Ascending aorta (tissue), 2 donors: ENCODE measurements at places on chromosomes 1 and 21.

GRCh38 chr1:226761322-226761721 is 22.2 kb upstream of the ITPKB start:
- no peaks in the 10 kb centered on the region for H3K27me3 ChIP-seq
- H3K4me3 ChIP-seq, result no peak overlapping the region
- no peaks in the 10 kb centered on the region for H3K36me3 ChIP-seq
- DNase-seq, result no peak

GRCh38 chr1:168585191-168585590 is 8.8 kb downstream of the XCL1 start:
- no peaks in the 10 kb centered on the region for H3K27me3 ChIP-seq
- no peak overlapping the region for H3K4me3 ChIP-seq
- H3K36me3 ChIP-seq, result no peaks in the 10 kb centered on the region
- no peak for DNase-seq
- peaks cover 10% of the 10 kb centered on the region for H3K4me1 ChIP-seq
- no peak overlapping the region for H3K27ac ChIP-seq

DNA sequence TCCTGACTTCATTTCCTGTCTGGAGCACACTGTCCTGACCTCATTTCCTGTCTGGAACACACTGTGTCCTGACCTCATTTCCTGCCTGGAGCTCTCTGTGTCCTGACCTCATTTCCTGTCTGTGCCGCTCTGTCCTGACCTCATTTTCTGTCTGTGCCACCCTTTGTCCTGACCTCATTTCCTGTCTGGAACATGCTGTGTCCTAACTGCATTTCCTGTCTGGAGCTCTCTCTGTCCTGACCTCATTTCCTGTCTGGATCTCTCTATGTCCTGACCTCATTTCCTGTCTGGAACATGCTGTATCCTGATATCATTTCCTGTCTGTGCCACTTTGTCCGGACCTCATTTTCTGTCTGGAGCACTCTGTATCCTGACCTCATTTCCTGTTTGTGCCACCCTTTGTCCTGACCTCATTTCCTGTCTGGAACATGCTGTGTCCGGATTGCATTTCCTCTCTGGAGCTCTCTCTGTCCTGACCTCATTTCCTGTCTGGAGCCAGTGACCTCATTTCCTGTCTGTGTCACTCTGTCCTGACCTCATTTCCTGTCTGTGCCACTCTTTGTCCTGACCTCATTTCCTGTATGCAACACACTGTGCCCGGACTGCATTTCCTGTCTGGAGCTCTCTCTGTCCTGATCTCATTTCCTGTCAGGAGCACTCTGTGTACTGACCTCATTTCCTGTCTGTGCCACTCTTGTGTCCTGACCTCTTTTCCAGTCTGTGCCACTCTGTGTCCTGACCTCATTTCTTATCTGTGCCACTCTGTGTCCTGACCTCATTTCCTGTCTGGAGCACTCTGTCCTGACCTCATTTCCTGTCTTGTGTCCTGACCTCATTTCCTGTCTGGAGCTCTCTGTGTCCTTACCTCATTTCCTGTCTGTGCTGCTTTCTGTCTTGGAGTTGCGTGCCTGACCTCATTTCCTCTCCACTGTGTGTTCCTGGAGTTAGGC is 27.6 kb downstream of the SKI start:
- no peak for DNase-seq
- peaks cover 9% of the 10 kb centered on the region for H3K36me3 ChIP-seq
- no peak overlapping the region for H3K4me3 ChIP-seq
- peaks cover 17% of the 10 kb centered on the region for H3K4me1 ChIP-seq
- no peaks in the 10 kb centered on the region for H3K27me3 ChIP-seq
- H3K27ac ChIP-seq, result peak overlapping the region; percentile 89

DNA sequence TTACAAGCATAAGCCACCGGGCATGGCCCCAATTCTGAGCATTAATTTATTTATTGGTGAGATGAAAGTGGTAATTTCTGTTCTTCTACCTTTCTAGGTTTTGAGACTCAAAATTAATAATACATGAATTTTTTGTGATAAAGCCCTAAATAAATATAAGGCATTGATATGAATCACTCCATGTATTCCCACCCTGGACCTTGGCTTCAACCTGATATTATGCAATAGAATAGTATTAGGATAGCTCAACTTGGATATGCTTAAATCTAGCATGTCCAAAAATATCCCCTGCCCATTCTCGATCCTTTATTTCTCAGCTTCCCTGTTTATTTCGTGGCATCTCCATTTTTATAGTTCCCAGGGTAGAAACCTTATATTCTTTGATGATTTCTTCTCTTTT is 2.5 kb downstream of the AGL start:
- no peak for DNase-seq
- H3K36me3 ChIP-seq, result no peaks in the 10 kb centered on the region
- no peaks in the 10 kb centered on the region for H3K27me3 ChIP-seq
- H3K4me1 ChIP-seq, result peaks cover 6% of the 10 kb centered on the region
- H3K27ac ChIP-seq, result no peak overlapping the region
- H3K4me3 ChIP-seq, result no peak overlapping the region

DNA sequence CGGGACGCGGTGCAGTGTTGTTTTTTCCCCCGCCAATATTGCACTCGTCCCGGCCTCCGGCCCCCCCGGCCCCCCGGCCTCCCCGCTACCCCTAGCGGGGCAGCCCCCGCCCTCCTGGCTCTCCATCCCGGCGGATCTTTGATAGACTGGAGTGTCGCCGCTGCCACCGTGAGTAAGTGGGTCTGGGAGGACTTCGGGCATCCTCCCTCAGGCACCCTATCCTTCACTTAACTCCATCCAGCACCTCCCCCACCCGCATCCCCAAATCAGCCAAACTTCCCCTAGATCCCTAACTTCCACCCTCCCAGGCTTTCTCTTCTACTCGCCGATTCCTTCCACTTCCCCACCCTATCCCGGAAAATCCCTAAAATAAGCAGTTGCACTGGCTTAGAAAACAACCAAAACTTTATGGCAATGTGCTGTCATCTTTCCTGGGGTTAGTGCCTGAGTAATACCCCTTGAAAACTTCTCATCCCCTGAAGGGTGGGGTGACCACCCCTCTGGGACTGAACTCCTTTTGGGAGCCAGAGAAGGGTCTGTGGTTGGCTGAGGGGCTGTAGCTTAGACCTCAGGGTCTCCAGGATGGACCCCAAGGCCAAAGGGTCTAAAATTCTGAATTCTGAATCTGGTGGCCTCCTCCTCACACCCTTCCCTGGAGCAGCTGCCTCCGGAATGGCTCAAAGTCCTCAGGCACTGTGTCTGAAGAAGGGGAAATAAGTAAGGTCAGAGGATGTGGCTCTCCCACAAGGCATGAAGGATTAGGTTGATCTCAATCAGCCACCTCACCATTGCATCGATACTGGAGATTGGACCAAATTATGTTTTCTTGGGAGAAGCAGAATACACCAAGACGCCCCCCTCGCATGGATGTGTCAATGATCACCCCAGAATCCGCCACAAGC is 12.2 kb downstream of the THBS3 start:
- peaks cover 20% of the 10 kb centered on the region for H3K4me1 ChIP-seq
- peak overlapping the region; percentile 69 for H3K4me3 ChIP-seq
- H3K27ac ChIP-seq, result peak overlapping the region; percentile 87

DNA sequence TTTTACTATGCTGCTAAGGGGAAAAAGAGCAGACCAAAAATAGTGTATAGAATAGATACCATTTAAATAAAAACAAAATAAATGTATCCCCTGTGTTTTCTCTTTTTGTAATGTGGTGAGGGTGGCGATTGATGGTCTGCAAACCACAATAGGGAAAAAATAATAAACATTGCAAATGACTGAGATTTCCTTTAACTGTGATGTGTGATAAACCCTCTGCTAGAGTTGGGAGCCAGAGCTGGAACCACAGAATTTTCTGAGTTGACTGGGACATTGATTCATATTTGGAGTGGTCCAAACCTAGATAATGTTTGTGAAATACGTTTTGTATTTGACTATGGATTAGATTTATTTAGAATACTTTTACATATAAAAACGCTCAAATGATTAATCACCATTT is 70.6 kb upstream of the PTGFR start:
- no peak overlapping the region for H3K4me3 ChIP-seq
- H3K36me3 ChIP-seq, result no peaks in the 10 kb centered on the region
- H3K27ac ChIP-seq, result no peak overlapping the region
- no peaks in the 10 kb centered on the region for H3K27me3 ChIP-seq
- H3K4me1 ChIP-seq, result no peaks in the 10 kb centered on the region

- no peak overlapping the region for H3K4me3 ChIP-seq
- no peak overlapping the region for H3K27ac ChIP-seq
- no peak for DNase-seq
- peaks cover 2% of the 10 kb centered on the region for H3K27me3 ChIP-seq
These were observed 6.3 kb upstream of the TDRD10 start for GRCh38 chr1:154495496-154496273.
